Left renal pelvis (tissue), 4 donors: ENCODE measurements at places on chromosomes 4 and X. TPM values are rescaled to one million over a fixed set of nuclear protein-coding genes. Genes with fewer than 3 reads are reported as not detected.

PNMA6A gene
- polyA plus RNA-seq = 6.5 TPM

WDR17 gene
- 1.5 TPM for polyA plus RNA-seq

GPR82 gene
- polyA plus RNA-seq = not detected

GAGE12E gene
- polyA plus RNA-seq = not detected

SMIM9 gene
- polyA plus RNA-seq = not detected

TLR10 gene
- 0.20 TPM for polyA plus RNA-seq

ADH6 gene
- 24.4 TPM for polyA plus RNA-seq

FAM193A gene
- 29.4 TPM for polyA plus RNA-seq

NEIL3 gene
- polyA plus RNA-seq = 7.7 TPM

GRCh38 chrX:68498044-68498507 is 775 bp upstream of the YIPF6 start:
- DNase-seq = peak; percentile 16

DNA sequence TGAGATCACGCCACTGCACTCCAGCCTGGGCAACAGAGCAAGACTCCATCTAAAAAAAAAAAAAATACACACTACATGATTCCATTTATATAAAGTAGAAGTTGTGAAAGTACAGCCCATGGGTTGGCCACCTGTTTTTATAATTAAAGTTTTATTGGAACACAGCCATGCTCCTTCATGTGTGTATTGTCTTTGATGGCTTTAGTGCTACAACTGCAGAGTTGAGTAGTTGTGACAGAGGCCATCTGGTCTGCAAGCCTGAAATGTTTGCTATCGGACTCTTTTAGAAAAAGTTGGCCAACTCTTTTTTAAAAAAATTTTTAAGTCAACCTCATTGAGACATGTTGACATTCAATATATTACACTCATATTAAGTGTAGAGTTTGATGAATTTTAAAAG is 41.2 kb upstream of the DUSP21 start:
- DNase-seq = no peak

DNA sequence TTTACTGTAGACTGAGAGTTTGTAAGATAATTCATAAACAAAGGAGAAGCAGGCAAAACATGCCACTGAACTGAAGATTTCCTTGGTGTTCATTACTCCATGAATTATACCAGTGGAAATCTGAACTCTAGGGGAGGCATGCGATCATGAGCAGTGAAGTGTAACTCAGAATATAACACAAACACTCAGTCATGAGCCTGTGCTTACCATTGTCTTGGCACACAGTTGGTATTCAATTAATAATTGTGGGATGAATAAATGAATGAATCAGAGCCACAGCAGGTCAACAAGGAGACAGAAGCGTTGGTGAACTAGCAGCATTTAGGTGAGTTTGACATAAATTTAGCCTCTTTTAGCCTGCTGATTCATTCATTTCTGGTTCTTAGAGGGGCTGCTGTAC is 263.5 kb upstream of the DKK2 start:
- DNase-seq = no peak

DNA sequence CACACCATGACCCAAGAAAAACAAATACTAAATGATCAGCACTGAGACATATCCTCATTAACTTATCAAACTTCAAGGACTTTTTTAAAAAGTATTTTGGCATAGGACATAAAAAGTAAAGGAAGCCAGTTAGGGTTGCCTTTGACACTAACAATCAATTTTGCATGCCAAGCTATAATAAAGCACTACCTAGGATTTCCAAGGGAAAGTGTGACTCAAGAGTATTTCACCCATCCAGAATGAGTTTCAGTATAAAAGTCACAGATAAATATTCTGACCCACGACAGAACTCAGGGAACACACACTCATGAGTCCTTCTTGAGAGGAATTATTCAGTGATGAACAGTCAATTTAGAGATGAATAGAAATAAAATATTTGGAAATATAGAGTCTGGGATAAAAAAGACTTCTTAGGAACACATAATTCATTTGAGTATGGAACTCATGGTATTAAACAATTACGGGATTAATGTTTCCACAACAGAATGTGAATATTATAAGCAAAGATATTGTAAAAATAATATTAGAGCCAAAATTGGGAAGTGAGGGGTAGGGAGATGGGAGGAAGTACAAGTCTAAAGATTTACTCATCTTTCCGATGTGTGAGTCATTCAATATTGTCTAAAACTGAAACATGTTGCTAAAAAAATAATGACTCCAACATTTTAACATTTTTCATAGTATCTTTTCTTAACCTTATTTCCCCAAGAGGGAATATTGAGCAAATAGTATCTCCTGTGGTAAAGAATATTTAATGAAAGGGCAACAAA is 143.5 kb upstream of the LNX1 start:
- DNase-seq = no peak

- DNase-seq = no peak
Observed at GRCh38 chrX:66912417-66912816, 273.5 kb upstream of the EDA2R start.

- no peak for DNase-seq
Observed at GRCh38 chr4:98482847-98483806, 175.3 kb downstream of the TSPAN5 start.

DNA sequence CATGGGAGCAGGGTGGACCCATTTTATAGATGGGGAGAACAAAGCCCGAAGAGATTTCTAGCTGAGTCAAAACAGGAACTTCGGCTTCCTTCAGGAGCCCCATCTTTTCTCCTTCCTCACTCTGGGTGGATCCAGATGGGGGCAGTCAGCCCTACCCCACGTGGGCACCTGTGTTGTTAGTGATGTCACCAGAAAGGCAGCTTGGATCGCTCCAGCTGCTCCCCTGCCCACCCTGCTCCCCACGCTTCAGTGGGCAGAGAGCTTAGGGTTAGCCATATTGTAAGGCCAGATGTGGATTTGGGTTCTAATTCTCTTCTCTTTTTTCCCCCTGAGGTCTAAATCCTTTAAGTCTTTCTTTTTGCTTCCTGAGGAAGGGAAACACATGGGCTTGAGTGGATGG is 132.3 kb upstream of the PJA1 start:
- no peak for DNase-seq

- DNase-seq = no peak
Observed at GRCh38 chrX:26026179-26026578, 112.0 kb upstream of the MAGEB18 start.

- no peak for DNase-seq
Observed at GRCh38 chr4:100042235-100042634, 92.2 kb upstream of the H2AZ1 start.

- no peak for DNase-seq
Observed at GRCh38 chrX:131650637-131651410, 107.0 kb downstream of the OR13H1 start.

- DNase-seq = no peak
Observed at GRCh38 chrX:41716222-41716621, 7.8 kb upstream of the GPR82 start.

GRCh38 chrX:57289089-57289488 is 2.6 kb downstream of the FAAH2 start:
- no peak for DNase-seq

DNA sequence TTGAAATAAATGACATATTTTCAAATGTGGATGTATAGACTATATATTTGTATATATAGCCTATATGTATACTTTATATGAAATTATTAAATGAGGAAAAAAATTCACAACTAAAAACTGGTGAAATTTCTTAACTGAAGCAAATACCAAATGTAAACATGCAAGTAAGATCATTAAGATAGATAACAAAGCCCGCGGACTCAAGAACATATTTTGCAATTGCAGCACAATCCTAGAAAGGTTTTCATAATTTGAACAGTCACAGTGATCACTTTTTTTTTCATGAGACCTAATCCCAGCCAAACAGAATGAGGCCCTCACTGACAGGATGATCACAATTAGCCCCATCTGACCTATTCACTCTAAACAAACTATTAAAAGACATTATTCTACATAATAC is 123.2 kb downstream of the SPOCK3 start:
- no peak for DNase-seq
